ENCODE measurements at places on chromosomes 4 and X.

- peak; percentile 25 for DNase-seq
These were observed 16.9 kb upstream of the ANOS1 start for GRCh38 chrX:8748855-8749254.

DNA sequence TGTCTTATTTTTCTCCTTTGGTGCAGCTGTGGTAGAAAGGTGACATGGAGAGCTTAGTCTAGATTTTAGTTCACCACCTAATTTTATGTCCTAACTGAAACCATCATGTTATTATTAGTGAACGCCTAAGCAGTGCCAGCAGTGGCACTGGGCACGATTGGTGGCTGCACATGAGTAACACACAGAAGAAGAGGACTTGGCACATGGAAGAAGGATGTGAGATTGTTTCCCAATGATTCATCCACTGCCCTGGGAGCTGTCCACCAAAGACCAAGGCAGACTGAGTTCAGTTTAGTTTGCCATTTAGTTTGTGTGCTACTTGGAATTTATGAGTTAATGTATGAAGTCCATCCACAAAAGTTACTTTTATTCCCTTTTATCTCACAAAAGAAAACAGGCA, 68.1 kb upstream of the NAP1L5 start:
- peak; percentile 22 for DNase-seq

DNA sequence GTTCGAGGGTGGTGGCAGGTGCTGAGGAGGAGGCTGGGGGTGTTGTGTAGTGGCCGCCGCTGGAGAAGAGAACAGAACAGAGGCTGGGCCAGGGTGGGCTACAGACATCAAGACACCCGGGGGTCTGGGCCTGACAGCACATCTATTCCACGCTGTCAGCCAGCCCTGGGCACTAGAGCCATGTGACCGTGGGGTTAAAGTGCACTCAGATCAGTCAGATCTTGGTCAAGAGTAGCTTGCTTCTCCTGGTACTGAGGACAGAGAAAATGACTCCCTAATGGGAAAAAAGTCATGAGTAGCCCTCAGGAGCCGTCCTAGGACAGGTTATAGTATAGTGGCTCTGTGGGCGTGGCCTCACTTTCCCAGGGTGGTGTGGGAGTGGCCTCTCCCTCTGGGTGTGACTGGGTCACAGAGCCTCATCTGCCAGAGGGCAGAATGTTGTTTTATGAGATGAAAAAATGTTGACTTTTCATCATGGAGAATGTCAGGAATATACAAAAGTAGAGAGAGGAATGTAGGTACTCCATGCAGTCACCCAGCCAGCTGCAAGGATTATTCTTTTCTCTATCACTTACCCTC, 19.4 kb downstream of the TRMT44 start:
- no peak for DNase-seq

DNA sequence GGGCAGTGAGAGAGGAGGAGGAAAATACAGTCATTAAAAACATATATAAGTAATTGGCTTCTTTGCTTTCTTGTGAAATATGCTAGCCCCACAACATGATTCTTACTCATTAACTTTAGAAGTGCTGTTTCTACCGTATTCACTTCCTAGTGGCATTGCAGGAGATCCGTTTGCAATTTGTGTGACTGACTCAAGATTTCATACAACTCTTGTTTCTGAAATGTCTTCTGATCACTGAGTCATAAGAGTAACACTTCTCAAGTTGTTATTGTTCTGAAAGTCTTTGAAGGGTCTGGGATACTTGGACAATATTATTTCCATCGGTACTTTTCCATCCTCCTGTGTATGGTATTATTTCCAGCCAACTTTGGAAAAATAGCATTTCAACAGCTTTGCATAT, 310.8 kb downstream of the PACRGL start:
- DNase-seq, result no peak

- DNase-seq, result no peak
These were observed 189.6 kb upstream of the NHS start for GRCh38 chrX:17185431-17185830.

DNA sequence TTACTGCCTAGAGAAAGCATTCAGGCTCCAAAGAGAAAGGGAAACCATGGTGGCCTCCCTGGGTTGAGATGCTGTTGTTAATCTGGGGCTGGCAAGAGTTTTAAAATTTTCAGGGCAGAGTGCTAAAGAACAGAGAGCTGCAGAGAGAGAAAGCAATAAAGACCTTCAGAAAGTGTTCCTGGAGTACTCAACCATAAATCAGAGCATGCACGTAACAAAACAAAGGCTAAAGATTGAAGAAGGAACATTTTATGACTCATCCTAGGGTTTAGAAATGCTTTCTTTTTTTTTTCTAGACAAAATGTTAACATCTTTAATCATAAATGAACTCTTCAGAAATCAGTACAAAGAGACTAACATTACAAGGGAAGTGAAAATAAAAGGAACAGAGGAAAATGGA, 562.3 kb upstream of the NDST4 start:
- no peak for DNase-seq

- peak; percentile 78 for DNase-seq
These were observed 16.2 kb downstream of the GATB start for GRCh38 chr4:151744614-151745013.

- DNase-seq, result no peak
These were observed 171.4 kb upstream of the ANXA3 start for GRCh38 chr4:78379991-78380729.

DNA sequence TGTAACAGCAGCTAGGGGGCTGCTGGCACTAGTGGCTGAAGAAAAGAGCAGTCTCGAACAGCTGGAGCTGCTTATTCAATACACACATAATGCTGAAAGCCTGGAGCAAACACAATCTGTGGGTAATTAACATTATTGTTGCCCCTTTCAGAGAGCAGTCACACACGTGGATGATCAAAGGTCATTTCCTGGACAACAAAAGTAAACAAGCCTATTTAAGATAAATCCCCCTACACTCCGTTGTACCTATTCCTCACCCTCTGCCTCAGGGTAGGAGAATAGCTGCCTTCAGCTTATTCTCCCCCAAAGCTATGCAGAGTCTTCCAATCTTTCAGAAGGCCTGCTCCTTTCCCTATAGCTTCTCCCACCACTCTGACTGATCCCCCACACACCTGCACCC, 803.9 kb downstream of the C4orf33 start:
- no peak for DNase-seq

DNA sequence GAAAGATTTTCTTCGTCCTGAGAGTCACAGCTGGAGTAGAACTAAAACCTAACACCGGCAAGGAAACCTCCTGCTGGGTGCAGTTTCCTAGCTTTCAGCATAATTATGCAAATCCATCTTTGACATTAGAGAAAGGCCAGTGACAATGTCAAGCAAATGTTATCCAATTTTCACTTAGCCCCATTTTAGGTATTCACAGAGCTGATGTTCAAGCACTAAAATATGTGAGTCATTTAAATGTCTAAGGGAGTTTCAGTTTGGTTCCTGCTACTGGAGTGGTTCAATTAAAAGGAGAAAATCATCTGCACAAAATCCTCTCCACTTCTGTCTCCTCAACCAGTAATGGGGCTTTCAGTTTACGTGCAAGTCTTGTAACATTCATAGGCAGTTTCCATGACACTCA, 37.1 kb upstream of the AMOT start:
- no peak for DNase-seq

DNA sequence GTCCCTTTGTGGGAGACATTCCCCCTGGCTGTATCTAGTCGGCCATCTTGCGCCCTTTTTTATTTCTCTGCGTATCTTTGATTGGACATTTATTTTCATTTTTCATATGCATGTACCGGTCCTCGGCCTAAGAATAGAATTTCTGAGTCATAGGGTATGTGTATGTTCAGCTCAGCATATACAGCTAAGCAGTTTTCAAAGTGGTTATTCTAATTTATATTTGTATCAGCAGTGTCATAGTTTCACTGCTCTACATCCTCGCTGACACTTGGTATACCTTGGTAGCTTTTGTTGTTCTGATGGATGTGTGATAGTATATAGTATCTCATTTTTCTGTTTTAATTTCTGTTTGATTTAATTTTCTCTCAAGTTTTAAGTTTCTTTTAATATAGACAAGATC, 38.7 kb downstream of the BEX3 start:
- DNase-seq, result no peak

DNA sequence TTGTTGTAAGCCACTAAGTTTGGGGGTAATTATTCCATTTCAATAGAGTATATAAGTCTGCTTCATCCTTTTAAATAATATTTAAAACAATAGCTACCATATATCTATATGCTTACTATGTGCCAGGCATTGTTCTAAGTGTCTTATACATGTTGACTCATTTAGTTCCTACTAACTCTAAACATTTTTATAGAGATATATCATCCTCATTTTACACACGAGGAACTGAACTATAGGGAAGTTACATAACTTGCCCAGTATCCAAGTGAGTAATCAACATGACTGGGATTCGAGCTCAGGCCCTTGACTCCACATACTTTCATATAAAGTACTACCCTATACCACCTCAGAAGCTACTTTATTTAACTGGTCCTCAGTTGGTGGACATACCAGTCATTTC, 175.3 kb upstream of the RAI2 start:
- no peak for DNase-seq

DNA sequence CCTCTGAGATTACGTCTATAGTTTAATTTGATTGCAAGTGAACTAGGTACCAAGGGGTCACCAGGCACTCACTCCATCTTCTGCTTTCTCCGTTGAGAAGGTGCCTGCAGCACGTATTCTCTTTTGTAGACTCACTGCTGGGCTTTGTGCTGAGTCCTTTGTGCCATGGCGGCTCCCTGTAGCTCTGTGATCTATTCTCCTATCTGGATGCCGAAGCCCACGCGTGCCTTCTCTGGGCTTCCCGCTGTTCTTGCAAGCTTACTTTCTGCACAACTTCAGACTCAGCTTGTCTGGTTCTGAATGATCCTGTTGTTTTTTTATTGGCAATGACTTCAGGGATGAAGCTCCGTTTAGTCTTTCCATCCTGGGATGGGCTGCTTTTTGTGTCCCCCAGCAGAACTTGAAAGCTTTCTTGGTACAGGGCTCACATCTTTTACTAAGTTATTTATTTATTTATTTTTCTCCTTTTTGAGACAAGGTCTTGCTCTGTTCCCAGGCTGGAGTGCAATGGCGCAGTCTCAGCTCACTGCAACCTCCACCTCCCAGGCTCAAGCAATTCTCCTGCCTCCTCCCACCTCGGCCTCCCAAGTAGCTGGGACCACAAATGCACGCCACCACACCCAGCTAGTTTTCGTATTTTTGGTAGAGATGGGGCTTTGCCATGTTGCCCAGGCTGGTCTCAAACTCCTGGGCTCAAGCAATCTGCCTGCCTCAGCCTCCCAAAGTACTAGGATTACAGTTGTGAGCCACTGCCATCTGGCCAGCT, 100.9 kb upstream of the NKX1-1 start:
- DNase-seq, result no peak

DNA sequence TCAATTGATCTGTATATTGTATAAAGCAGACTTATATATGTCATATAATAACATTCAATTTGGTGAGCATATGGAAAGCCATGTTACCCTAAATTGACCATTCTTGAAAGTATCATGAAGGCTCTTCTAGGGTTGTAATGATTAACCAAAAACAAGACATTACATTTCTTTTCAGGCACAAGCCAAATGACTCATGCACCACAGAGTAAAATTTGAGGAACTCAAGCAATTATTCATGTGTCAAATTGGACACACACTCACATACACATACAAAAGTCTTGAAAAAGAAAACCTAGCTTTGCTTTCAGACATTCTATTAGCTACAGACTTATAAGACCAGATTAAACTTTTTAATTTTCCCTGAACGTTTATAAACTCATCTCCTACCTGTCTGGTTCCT, 146.5 kb upstream of the PCDH18 start:
- no peak for DNase-seq

DNA sequence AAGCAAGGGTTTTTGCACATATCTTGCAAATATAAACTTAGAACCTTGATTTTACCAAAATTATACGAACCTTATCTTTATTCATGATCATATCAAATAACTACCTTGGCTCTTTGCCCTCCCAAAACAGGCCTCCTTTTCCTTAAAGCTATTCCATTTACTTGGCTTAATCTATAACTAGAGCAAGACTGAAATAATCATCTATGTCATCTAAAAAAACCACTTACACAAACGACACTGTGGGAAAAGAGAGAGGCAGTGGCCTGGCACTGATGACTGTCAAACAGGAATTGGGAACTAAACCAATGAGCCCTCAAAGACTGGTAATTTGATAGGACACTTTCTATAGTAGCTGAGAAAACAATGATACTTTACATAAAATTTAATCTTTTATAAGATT, 11.7 kb upstream of the PTPN13 start:
- DNase-seq, result no peak

DNA sequence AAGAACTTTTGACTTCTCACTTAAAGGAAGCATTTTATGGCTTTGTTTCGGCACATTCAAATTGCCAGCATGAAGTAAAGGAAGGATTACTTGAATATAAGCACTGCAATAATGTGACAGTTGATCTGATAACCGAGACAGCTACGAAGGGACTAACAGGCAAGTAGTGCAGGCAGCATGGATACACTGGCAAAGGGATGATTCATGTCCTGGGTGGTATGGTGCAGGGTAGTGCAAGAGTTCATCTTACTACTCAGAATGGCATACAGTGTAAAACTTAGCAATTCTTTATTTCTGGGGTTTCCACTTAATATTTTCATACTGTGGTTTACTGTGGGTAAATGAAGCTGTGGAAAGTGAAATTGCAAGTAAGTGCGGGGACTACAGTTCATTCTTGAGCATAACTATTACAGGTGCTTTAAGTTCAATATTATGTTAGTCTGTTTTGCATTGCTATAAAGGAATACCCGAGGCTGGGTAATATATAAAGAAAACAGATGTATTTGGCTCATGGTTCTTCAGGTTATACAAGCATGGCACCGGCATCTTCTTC, 611.8 kb downstream of the SPOCK3 start:
- peak; percentile 2 for DNase-seq

GRCh38 chr4:126023896-126024295, 709.1 kb downstream of the FAT4 start:
- DNase-seq, result no peak

GRCh38 chrX:153768311-153769157, 4.5 kb downstream of the PLXNB3 start:
- no peak for DNase-seq

DNA sequence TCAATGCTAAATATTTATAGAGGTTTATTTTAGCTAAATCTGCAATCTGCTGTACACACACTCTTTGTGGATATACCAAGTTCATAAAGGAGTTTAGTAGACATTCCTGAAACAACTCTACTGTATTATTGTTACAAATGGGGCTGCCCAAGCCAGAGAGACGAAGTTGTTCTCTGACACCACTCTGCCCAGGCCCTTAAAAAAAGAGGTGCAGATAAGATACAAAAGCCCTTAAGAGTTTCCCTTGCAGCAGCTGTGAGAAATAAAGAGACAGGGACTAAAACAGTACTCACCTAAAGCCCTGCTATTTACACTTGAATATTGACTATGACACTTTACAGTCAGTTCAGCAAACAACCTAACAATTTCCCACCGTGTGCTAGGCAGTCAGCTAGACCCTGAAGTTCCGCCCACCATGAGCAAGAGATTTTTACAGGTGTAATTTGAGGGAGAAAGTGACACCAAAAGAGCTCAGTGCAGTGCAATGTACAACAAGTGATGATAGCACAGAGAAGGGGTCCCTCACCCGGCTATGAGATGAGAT, 191.7 kb downstream of the PRDM5 start:
- no peak for DNase-seq
